Stimulated activated CD4-positive, alpha-beta T cell treated with anti-CD3 and anti-CD28 coated beads, TNF-alpha, amount 100 ng/mL, for 1 hour (primary cell): ENCODE measurements at places on chromosomes 5 and 9.

DNA sequence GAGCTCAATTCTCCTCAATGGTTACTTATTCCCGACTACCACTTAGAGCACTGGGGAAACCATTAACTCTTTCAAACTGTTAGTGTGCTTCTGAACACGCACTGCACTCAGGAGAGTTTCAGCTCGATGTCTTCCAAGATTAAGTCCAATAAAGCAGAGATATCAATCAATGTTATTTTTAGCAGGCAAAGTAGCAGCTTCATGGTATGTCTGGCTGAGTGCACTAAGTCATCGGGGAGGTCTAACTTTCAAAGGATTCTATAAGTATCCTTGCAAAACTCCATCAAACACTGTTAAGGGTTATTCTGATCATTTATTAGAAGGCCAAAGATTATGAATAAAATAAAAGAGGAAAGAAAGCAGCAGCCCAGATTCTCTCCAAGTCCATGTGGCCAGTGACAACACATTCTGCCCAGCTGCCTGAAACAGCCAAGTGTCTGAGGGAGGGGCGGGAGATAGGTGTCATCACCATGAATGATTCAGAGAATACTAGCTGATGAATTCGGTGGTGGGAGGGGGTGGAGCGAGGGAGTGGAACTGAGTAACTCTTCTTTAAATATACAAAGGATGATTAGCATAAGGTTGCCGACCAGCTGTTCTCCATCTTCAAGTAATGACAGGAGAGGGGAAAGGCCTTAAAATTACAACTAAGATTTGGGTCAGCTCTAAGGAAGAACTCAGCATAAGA is 21.3 kb downstream of the NREP start:
- DNase-seq: peak; percentile 2

GRCh38 chr5:153158608-153159007 is 331.9 kb upstream of the GRIA1 start:
- DNase-seq: no peak

- DNase-seq: no peak
Observed at GRCh38 chr5:92741906-92742305, 839.1 kb downstream of the NR2F1-AS1 start.

GRCh38 chr5:179115845-179116524 is 55.8 kb downstream of the ZNF354C start:
- no peak for DNase-seq

DNA sequence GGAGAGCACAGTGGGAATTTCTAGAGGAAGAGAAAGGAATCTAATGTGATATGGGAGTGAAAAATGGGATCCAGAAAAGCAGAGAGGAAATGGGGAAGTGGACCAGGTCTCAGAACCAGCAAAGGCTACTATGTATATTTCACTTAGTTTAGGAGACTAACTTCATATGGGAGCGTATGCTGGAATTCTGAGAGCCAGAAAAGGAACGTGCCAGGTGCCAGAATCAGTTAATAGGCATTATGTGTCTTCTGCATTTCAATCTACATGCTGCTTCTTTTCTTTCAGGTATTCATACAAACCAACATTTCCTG is 28.5 kb upstream of the IFNA14 start:
- no peak for DNase-seq

DNA sequence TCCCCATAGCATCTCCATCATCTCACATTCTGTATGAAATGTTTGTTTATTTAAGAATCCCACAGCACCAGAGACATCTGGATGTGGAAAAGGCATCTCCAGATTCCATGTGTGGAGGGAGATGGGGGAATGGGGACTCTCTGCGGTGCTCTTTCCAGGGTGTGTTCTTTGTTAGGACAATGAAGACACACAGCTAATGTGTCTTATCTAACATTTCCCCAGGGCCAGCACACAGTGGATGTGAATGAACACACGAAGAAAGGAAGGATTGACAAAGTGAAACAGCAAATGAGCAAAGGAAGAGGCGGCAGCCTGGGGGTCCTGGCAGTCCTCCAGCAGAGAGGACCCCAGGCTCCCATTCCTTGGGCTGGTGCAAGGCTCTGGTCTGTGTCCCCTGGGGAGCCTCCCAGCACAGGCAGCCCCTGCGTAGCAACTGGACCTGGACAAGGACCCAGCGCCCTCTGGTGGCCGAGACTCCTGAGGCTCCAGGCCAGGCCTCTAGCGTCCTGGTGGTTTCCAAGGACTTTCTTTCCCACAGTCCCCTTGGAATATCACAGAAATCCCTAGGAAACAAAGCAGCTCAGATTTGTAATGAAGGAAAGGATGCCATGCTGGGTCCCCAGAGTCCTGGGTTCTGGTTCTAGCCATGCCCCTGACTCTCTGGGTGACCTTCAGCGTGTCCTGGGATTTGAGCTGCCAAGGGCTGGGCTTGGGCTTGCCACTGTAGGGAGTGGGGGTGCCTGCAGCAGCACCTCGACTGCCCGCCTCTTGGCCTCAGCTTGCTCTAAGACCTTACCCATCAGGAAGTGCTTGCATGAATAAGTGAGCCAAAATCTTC is 3.5 kb upstream of the PDLIM7 start:
- peak; percentile 69 for DNase-seq

GRCh38 chr9:115517335-115518075 is 399.5 kb upstream of the TNC start:
- DNase-seq: no peak

GRCh38 chr5:94830520-94830919 is 212.1 kb downstream of the SLF1 start:
- no peak for DNase-seq

DNA sequence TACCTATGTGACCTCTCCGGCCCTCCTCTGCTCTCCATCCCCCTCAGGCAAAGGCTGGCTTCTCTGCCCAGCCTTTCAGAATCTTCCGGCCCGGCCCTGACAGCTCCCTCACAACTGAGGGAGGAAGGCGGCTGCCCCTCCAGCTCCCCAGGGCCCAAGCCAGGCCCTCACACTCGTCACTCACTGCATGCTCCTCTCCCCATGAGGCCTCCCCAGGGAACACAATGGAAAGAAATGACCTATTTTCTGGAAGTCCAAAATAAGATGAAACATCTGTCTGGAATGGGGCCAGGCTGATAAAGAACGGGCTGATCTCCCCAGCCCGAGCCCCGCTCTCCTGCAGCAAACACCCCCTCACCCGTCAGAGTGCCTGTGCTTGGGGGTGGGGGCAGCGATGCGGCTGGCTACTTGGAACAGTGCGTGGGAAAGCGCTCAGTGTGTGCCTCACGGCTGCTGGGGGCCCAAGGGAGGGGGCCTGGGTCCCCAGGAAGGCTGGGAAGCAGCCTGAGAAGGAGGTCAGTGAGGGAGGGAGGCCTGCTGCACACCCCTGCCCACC is 11.3 kb downstream of the PDGFRB start:
- DNase-seq: no peak

DNA sequence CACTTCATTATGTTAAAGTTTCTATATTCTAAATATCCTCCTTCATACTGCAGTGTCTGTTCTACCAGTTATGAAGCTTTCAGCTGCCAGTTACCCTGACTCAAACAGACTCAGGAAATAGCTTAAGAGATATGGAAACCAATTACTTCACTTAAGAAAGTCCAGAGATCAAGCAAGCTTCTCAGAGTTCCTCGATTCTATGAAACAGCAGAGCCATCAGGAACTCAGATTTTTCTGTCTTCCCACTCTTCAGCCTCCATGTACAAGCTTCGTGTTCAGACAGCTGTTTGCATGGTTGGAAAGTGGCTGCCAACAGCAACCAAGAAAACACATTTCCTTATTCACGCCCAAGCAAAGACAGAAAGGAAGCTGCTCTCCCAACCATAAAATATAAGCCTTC is 216.1 kb downstream of the ACTL7B start:
- DNase-seq: no peak

- no peak for DNase-seq
Observed at GRCh38 chr5:140110646-140110957, 3.3 kb upstream of the PURA start.

- DNase-seq: no peak
Observed at GRCh38 chr5:163276466-163276865, 160.9 kb upstream of the CCNG1 start.

DNA sequence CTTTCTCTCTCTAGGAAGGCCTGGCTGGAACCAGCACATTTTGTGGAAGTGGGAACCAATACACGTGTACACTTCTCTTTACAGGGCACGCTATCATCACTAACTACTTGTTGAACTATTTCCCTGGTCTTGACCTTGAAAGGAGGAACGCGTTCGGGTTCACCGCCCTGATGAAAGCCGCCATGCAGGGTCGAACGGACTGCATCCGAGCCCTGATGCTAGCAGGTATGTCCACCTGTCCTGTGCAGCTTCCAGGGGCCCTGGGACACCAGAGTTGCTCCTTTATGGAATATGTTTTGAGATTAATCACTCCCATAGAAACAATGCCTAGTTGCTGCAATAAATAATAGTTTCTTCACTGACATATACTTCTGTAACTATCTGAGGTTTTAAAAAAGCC is 74.1 kb downstream of the ANKRD33B start:
- no peak for DNase-seq

DNA sequence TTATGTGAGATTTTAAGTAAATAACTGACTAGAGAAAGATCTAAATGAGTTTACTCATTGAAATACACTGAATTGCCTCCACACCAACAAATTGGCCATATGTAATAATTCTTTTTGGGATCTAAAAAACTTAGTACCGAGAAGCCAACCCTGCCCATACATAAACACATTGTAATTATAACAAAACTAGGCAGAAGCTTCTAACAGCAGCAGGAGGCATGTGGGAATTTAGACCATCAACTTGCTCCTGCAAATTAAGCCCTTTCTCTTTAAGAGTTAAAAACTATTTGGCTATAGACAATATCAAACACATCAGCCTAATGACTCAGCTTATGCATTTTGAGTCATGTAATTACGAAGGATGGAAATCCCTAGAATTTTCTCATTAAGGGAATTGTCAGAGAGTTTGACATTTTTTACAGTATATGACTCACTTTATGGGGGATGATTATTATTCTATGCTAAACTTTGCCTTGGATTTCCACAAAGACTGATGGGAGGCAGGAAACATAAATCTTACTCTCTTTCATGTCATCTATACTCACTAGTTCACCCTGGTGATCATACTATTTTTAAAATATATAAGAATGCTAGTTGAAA is 1.0 kb downstream of the IL7R start:
- DNase-seq: no peak

DNA sequence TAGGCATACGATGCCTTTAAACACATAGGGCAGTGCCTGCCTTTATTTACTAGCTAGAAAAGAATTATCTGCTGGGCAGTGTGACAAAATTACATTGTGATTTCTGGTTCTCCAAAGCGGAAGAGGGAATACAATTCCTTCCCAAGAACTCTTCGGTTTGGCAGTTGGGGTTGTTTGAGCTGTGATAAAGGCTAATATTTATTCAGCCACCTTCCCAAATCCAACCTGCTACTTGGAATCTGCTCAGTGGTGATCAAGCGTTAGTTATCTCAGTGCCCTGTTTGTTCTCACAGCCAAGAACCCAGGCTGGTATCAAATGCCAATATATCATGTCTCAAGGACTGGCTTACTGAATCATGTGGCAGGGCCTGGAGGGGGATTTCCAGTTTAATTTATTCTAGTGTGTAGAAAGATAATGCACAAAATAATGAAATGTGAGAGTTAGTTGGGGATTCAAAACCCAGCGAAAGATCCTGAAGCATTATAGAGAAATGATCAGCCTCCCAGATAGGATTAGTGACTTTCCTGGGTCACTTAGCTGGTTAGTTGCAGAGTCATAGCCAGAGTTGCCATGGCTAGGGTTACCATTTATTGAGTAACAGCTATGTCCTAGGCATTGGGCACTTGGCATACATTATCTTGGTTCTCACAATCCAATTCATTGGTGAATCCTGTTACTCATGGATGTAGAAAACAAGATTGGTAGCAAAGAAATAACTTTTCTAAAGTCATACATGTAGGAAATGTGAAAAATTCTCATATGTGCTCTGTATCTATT is 457.0 kb upstream of the KLF4 start:
- no peak for DNase-seq

- DNase-seq: no peak
Observed at GRCh38 chr9:132237481-132237880, 75.6 kb downstream of the NTNG2 start.

GRCh38 chr5:132190161-132190817 is 37.4 kb downstream of the P4HA2 start:
- DNase-seq: no peak

DNA sequence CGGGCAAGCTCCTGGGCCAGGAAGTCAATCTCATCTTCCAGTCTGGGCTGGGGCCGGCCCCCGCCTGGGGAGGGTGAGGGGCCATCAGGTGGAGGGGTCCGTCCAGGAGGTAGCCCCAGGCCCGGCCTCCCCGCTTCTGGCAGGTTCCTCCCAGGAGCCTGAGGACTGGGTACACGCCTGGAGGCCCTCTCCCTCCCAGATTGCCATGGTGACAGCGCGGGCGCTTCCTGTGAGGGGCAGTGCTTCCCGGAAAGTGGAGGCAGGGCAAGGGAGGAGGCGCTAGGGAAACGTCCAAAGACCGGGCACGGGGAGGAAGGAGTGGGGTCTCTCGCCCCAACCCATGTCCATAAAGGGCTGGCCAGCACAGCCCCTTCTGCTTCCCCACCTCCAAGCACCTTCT is 4.9 kb downstream of the NPDC1 start:
- DNase-seq: no peak

GRCh38 chr5:98517560-98518366 is 255.7 kb upstream of the RGMB start:
- DNase-seq: no peak

GRCh38 chr5:68192679-68193060 is 22.9 kb upstream of the PIK3R1 start:
- no peak for DNase-seq

DNA sequence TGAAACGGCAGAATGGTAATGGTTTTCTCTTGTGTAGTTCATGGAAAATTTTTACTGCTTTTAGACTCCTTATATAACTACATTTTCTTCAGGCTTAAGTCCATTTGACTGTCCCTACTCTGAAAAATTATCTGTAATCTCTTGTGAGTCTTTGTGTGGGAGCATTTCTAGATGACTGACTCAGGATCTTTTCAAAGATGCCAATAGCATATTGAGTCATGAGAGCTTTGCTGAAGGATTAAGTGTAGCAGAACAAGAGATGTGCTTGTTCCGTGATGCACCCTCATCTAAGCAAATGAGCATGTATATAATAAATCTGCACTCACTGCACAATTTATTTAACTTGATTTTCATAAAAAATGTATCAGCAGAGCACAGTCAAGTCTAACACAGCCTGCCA is 298.7 kb upstream of the CDH6 start:
- no peak for DNase-seq

- DNase-seq: no peak
Observed at GRCh38 chr5:172171118-172171517, 16.9 kb downstream of the STK10 start.

GRCh38 chr5:6773342-6774035 is 60.3 kb downstream of the TENT4A start:
- no peak for DNase-seq

- DNase-seq: no peak
Observed at GRCh38 chr5:170148430-170149205, 42.9 kb downstream of the FOXI1 start.
